ENCODE measurements at places on chromosomes 2 and 18.
A peak's percentile ranks its signal among the peaks of the same experiment; 100 is the strongest.

DNA sequence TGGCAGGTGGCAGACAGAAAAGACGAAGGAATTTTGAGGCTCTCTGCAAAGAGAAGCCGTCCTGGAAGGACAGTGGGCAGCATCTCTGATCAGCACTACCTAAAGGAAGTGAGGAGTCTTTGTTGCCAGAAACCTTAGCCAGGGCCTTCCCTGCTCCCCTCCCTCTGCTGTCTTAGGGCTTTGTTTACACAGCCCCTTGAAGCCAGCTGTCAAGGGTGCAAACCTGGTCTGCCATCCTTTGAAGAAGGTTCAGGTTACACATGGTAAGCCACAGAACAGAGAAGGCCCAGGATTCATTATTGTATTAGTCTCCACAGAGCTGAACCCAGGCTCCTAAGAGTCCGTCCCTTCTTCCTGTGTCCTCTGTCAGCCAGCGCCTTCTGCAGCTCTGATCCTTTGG, 356.7 kb downstream of the TGIF1 start:
- no peak for DNase-seq

DNA sequence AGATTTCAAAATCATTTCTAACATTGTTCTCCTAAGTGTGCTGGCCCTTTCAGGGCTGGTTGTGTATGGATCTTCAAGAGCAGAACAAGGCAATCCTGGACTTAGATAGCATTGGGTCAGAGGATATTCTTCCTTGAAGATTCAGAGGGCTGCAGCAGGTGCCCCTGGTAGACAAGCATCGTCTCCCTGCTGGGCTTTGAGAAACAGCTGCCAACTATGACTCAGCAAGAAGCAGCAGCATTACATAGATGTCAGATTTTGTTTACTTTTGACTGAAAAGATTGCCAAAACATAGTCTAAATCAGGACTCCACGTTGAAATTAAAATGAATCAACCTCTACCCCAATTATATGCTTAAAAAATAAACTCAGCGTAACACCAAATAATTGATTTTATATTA, 618.8 kb downstream of the SOCS6 start:
- DNase-seq: peak; percentile 19

- no peak for DNase-seq
Observed at GRCh38 chr2:209694748-209695147, 76.9 kb upstream of the UNC80 start.

GRCh38 chr2:44951714-44952113, 10.2 kb downstream of the SIX3 start:
- DNase-seq: no peak

DNA sequence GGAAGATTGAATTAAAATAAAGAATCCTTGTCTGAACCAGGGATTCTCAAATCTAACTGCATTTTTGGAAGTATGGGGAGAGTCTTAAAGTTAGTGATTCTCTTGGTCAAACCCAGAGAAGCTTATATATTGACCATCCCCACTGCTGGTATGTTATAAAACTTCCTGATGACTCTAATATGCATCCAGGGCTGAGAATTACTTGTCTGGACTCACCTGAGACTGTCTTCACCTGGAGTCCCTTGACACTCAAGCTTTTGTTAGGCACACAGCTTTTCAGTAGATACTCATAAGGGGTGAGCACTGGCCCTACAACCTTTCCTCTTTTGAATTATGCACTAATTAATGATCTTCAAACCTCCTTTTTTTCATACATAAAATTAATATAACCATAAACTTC, 149.6 kb upstream of the GULP1 start:
- no peak for DNase-seq

Data from Caki2 (cell line).